ENCODE measurements at places on chromosomes 1 and 21.

DNA sequence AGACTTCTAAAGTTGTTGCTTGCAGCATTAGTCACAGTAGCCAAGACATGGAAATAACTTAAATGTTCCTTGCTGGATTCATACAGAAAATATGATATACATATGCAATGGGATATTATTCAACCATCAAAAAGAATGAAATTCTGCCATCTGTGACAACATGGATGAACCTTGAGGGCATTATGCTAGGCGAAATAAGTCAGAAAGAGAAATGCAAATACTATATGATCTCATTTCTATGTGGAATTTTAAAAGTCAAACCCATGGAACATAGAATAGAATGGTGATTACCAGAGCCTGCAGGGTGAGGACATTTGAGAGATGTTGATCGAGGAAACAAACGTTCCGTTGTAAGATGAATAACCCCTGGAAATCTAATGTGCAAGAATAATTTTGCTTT, 43.0 kb downstream of the CRB1 start:
- no peak for DNase-seq

- DNase-seq = no peak
Observed at GRCh38 chr1:193437785-193438184, 251.4 kb upstream of the B3GALT2 start.

DNA sequence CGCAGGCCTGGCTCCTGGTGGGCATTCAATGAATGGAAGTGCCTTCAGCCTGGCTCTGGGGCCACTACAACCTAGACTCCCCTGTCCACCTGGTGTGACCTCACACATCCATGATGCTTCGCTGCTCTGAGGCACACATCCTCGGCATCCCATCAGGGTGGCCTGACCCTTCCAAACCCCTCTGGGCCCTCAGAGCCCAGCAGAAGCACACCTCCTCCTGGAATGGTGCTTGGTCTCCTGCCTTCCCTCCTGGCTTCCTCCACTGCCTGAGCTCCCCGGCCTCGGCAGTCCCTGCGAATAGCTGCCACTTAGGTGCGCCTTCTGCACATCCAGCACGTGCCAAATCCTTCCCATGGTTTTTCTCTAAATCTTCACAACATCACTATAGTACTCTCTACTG, 133.8 kb downstream of the GLIS1 start:
- no peak for DNase-seq

DNA sequence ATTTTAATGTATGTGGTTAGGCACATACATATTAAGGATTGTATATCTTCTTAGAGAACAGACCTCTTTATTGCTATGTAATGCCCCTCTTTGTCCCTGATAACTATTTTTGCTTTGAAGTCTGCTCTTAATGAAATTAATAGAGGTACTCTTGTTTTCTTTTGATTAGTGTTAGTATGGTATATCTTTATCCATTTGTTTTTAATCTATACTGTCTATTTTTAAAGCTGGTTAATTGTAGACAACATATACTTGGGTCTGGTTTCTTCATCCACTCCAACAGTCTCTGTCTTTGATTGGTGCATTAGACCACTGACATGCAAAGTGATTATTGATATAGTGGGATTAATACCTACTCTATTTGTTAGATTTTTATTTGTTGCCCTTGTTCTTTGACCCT, 36.0 kb downstream of the LEPR start:
- DNase-seq = no peak

GRCh38 chr1:3105167-3105863, 36.3 kb downstream of the PRDM16 start:
- peak; percentile 64 for DNase-seq

DNA sequence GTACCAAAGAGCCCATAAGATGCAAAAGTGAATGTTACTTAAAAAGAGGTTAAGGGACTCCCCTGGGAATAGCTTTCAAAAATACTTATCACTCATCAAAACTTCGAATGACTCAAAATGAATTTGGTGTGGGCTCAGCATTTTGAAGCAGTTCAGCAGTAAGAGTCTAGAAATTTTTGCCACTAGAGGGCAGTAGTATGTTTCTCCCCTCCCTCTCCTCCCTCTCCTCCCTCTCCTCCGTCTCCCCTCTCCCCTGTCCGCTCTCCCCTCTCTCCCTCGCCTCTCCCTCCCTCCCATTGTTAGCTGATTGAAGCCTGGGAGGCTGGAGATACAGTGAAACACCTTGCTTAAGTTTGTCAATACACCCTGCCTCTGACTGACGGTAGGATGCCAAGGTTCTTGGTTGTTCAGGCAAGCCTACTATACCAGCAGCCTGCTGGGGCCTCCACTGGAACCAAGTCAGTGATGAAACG, 70.8 kb upstream of the TENT5C start:
- DNase-seq = no peak

GRCh38 chr1:77829851-77830250, 50.4 kb downstream of the MIGA1 start:
- DNase-seq = no peak

DNA sequence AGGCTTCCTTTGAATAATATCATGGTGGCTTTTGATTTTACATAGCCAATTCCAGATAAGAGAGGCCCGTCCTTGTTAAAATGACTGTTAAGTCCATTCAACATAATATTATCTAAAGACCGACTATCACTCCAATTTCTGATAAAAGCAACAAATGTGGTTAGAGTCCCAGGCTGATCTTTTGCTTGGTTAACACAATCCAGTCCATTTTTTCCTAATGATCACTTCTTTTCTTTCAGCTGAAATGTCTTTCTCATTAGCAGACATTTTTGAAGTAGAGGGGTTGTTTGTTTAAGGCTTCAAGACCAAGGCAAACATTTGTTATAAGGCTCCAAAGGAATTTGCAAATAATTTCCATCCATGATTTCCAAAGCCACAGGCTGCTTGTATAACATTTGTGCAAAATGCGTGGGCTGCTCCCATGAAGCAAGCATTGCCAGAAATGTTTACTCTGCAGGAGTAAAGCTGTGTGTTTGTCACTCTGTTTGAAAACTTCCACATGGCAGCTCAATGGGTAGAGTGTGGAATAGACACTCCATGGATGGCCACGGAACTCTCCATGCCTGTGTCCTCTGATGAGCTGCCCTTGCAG, 111.5 kb downstream of the PSMG1 start:
- DNase-seq = no peak

DNA sequence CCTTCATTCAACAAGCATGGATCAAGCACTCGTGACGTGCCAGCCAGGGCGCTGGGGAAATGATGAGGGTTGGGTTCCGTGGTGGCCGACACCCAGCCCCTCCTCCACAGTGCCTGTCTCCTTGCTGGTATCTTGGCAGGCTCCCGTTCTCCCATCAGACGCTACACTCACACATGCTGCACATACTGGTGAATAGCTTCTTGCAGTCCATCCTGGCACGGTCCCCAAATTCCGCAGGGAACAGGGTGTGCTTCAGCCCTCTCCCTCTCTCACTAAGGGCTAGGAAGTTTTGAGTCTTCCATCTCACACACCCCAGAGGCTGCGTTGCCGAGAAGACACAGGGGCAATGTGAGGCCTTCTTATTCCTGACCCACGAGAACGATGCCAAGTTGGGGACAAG, 10.1 kb upstream of the MEF2D start:
- DNase-seq = peak; percentile 79

DNA sequence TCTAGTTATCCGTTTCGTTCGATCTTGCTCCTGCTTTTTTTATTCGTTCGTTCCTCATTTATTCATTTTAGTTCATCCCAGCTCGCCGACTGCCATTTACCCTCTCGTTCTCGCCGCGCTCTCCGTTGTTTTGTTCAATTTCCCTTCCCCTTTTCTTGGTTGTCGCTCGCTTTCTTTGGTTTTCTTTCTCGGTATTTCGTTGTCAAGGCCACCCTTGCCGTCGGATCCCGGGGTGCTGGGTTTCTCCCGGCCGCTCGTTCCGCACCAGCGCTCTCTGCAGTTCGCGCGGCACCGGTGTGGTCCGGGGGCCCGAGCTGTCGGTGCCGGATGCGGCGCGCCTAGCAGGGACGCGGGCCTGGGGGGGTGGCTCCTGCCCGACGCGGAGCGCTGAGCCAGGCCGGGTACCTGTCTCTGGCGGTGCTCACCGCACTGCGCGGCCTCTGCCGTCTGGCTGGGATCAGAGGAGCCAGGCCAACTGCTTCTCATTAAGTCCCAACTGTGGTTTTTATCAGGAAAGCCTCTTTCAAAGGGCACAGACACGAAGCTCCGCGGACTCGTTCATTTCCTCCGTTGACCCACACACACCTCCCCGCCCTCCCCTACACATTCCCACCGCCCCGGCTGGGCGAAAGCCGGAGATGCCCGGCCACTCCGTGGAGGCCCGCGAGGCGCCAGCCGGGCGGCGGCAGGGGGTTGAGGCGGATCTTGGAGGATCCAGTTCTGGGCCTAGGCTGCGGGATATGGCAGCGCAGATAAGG, 1.6 kb downstream of the ALX3 start:
- DNase-seq = no peak

GRCh38 chr1:77170687-77171086, 48.5 kb downstream of the PIGK start:
- no peak for DNase-seq

GRCh38 chr21:36065497-36066036, 4.3 kb upstream of the CBR1 start:
- DNase-seq = no peak

- peak; percentile 63 for DNase-seq
Observed at GRCh38 chr1:168386949-168387586, 106.4 kb downstream of the TBX19 start.

DNA sequence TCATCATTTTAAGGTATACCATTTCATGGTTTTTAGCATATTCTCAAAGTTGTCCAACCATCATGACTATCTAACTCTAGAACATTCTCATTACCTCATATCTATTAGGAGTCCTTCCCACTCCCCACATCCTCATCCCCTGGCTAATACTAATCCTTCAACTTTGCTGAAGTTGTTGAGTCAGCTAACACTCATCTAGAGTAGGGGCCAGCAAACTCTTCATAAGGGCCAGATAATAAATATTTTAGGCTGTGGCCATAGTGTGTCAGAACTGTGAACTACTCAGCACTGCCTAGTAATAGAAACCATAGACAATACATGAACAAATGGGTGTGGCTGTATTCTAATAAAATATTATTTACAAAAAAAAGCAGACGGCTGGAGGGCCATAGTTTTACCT, 43.0 kb downstream of the TOR3A start:
- no peak for DNase-seq

- DNase-seq = no peak
Observed at GRCh38 chr21:39430457-39430856, 15.1 kb downstream of the LCA5L start.

GRCh38 chr1:23559985-23560741, 862 bp upstream of the ID3 start:
- no peak for DNase-seq

DNA sequence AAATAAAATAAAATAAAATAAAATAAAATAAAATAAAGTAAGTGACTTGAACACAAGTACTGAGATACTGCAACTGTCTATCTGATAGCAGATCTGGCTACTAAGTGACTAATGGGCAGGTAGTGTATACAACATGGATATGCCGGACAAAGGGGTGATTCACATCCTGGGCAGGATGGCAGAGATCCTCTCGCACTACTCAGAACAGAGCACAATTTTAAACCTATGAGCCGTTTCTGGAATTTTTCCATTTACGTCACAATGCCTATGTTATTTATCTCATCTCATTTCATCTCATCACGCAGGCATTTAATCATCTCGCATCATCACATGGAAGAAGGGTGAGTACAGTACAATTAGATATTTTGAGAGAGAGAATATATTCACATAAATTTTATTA, 233.3 kb upstream of the COA6 start:
- DNase-seq = no peak
